Calu3 (cell line): ENCODE measurements at places on chromosomes 6 and 20.

GRCh38 chr20:61702246-61702645, 363.4 kb downstream of the TAF4 start:
- no peak for DNase-seq

GRCh38 chr20:23686046-23686750, 2.6 kb downstream of the CST4 start:
- DNase-seq = no peak

- DNase-seq = no peak
Measured at GRCh38 chr6:144336900-144337299, 51.8 kb downstream of the UTRN start.

GRCh38 chr6:126926926-126927325, 191.5 kb upstream of the RSPO3 start:
- no peak for DNase-seq

DNA sequence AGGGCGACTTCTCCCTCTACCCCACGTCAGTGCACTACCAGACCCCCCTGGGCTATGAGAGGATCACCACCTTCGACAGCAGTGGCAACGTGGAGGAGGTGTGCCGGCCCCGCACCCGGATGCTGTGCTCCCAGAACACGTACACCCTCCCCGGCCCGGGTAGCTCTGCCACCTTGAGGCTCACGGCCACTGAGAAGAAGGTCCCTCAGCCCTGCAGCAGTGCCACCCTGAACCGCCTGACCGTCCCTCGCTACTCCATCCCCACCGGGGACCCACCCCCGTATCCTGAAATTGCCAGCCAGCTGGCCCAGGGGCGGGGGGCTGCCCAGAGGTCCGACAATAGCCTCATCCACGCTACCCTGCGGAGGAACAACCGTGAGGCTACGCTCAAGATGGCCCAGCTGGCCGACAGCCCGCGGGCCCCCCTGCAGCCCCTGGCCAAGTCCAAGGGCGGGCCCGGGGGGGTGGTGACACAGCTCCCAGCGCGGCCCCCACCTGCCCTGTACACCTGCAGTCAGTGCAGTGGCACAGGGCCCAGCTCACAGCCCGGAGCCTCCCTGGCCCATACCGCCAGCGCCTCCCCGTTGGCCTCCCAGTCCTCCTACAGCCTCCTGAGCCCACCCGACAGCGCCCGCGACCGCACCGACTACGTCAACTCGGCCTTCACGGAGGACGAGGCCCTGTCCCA, 57.5 kb upstream of the TMEM181 start:
- DNase-seq = no peak

GRCh38 chr20:21141825-21142224, 15.9 kb downstream of the KIZ start:
- no peak for DNase-seq

- no peak for DNase-seq
Measured at GRCh38 chr6:24888715-24889370, 46.9 kb downstream of the RIPOR2 start.

DNA sequence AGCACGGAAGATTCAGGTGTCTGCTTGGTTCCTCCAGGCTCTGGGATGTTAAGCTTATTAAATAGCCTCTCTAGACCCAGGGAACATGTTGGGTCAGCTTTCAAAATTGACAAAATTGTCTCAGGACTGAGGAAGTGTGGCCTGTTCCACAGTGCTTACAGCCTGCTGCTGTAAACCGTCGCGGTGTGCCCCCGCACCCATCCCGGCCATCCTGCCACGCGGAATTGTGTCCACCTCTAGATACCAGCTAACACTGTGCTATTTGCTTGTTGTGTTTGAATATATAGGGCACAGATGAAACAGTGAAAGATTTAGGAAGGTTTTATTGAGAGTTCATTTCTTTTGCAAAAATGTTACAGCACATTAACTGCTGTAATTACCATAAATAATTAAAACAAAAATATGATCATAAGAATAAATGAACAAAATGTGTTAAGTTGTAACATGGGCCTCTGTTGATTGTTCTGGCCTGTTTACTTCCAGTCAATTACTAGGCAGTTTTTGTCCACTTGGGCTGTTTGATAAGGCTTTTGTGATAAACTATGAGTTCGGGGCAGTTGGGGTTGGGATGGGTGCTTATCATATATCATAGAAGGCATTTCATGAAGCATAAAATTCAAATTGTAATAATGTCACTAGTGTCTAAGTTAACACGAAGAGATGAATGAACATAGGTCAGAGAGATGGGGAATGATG, 77.4 kb downstream of the ARID1B start:
- no peak for DNase-seq

DNA sequence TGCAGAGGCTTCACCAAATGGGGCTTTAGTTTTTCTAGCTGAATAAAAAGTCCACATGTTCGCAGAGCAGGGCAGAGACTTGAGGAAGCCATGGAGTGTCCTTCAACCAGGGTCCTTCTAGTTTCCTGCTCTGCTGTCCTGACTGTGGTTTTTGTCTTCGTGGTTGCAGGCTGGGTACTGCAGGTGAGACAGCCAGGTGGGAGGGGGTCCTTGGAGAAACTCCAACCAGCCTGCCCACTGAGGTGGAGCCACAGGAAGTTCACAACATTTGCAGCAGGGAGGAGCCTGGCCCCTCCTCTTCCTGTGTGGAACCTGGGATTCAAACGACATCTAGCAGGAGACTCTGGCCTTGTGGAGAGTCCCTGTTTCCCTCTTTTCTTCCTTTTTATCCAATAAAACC, 68.8 kb upstream of the MYLIP start:
- no peak for DNase-seq

DNA sequence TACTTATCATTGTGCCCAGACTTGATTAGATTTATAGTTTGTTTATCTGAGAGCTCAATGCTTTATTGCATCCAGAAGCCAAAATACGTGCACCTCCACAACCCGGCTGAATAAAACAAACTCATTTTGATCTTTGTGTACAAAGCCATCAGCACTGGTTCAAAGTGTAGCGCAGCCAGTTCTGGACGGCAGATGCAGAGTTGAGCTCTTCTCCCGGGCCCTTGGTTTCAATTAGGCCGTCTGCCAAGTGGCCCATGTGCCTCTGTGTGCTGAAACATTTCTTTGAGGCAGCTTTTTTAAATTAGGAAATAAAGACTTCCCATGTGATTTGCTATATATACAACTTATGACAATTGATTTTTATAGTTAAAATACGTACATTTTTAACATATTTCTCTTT, 96.2 kb upstream of the RSPO3 start:
- DNase-seq = no peak

- no peak for DNase-seq
Measured at GRCh38 chr6:40936818-40937251, 102.2 kb downstream of the UNC5CL start.

GRCh38 chr20:12467758-12468157, 541.0 kb upstream of the SPTLC3 start:
- no peak for DNase-seq

- DNase-seq = no peak
Measured at GRCh38 chr20:61759286-61760065, 306.2 kb downstream of the TAF4 start.

DNA sequence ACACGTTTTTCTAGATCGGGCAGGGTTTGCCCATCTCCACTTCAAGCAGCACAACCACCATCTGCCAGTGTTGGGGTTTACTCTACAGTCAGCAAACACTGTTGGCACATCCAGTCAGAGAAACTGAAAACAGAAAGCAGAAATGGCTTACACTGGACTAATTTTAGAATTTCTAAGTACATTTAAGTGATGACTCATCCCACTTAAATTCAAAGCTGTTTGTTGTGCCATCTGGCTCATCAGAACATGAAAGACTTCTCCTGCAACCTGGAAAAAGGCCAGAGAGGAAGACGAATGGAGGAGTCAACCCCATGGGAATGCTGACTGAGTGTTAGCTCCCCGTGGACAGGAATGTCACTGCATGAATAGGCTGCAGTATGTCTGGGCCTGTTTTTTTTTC, 21.8 kb downstream of the FAM209B start:
- DNase-seq = peak; percentile 58

DNA sequence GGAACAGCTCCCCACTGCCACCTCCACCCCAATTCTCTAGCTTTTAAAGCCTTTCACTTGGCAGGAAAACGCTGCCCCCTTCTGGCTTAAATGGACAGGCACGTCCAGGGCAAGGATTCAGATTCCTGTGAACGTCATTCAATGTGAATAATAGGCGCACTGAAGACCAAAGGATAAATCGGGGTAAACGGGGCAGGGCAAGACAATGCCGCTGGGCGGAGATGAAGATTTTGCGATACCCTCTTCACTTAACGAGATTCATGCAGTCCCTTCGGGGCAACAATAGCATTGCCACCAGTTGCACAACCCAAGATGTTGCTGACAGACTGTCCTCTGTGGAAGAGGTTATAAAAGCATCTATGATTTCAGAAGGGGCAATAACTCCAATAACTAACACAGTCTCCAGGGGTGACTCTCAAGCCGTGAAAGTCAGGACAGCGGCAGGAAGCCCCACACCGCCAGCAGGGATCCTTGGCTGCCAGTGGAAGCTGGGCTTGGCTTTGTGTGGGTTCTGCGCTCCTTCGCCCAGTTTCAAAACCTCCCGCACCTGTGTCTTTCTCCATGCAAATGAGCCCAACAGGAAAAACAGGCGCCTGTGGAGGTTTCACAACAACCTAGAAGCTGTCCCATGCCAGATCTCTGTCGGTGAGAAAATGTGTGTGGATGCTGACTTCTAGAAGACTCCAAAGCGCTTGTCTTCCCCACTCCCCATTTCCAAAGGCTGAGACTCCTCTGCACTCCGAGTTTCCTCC, 291.8 kb downstream of the BMP7 start:
- peak; percentile 70 for DNase-seq
